Lung (tissue), 17 donors: ENCODE measurements at places on chromosomes 5 and 9.
A peak's percentile ranks its signal among the peaks of the same experiment; 100 is the strongest.

- H3K27ac ChIP-seq: no peak overlapping the region
- no peak overlapping the region for H3K4me3 ChIP-seq
- no peaks in the 10 kb centered on the region for H3K36me3 ChIP-seq
- peaks cover 49% of the 10 kb centered on the region for H3K4me1 ChIP-seq
- DNase-seq: no peak
- no peaks in the 10 kb centered on the region for H3K27me3 ChIP-seq
Observed at GRCh38 chr9:8855046-8855445, 1055.5 kb upstream of the DMAC1 start.

DNA sequence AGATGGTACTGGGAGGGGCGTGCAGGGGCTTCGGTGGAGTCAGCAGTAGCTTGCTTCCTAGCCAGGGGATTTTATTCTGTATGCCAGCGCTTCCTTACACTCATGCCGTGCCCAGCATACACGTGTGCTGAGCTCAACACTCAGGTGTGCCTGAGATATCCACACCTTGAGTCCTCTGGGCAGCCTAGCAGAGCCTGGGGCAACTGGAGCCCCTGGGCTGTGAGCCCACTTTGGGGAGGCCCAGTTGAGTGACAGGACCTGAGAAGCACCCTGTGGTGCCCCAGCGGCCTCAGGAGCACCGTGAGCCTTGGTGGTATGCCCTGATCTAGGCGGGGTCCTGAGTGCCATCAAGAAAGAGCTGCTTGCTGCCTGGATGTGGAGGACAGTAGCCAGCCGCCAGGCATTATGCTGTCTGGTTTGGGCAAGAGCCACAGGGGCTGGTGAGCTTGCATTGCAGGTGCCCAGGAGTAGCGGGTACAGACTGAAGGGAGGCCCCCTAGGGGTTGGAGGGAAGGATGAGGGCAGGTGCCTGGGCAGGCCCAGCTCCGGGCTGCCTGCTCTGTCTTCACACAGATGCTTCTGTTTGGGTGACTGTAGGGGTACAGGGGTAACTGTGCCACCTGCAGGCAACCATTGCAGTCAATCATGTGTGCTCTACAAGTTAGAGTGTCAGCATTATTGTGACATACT is 42.9 kb downstream of the BNIP1 start:
- H3K4me1 ChIP-seq: no peaks in the 10 kb centered on the region
- DNase-seq: no peak
- no peaks in the 10 kb centered on the region for H3K36me3 ChIP-seq
- no peak overlapping the region for H3K4me3 ChIP-seq
- H3K27me3 ChIP-seq: peaks cover 2% of the 10 kb centered on the region
- no peak overlapping the region for H3K27ac ChIP-seq

GRCh38 chr9:91192381-91193086 is 169.2 kb downstream of the AUH start:
- H3K27ac ChIP-seq: peak overlapping the region; percentile 100
- peak; percentile 64 for DNase-seq
- H3K36me3 ChIP-seq: no peaks in the 10 kb centered on the region
- peaks cover 23% of the 10 kb centered on the region for H3K4me1 ChIP-seq

DNA sequence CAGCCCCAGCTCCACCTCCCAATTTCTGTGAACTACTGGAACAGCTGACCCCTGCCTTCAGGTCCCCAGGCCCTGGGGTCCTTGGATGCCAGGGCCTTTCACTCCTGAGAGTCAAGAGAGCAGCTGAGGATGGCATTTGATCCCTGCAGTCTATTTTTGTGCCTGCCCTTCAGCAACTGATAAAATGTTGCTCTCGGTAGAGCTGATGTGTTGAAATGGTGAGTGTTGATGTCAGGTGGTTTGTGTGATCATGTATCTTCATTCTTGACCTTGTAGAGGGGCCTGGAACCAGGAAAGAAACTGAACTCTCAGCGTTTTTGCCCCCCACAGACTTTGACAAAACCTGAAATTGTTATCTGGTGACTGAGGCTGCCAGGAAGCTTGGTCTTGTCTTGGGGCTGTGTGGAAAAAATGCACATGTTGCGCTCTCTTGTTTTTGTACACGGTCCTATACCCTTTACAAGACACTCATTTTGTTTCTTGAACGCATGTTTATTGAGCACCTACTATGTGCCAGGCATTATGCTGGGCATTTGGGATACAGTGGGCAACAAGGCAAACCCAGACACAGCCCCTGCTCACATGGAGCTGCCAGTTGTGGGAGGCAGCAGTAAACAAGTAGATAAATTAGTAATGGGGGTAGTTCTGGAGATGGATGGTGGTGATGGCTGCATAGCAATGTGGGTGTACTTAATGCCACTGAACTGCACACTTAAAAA is 78.3 kb downstream of the PPARGC1B start:
- no peaks in the 10 kb centered on the region for H3K36me3 ChIP-seq
- H3K27ac ChIP-seq: no peak overlapping the region
- no peaks in the 10 kb centered on the region for H3K27me3 ChIP-seq
- DNase-seq: no peak
- H3K4me3 ChIP-seq: no peak overlapping the region
- H3K4me1 ChIP-seq: peaks cover 22% of the 10 kb centered on the region

- H3K36me3 ChIP-seq: no peaks in the 10 kb centered on the region
- H3K27ac ChIP-seq: no peak within 1 kb of the TSS
- H3K4me3 ChIP-seq: peak within 1 kb of the TSS; percentile 42
- H3K27me3 ChIP-seq: no peaks in the 10 kb centered on the region
- DNase-seq: peak; percentile 41
Observed at GRCh38 chr9:214648-215493, at the start of gene DOCK8. Gene DOCK8 (plus strand): TSS chr9:214865. CDS start chr9:214977, 112 bp downstream.

- H3K27ac ChIP-seq: no peak overlapping the region
- H3K4me3 ChIP-seq: no peak overlapping the region
- no peaks in the 10 kb centered on the region for H3K36me3 ChIP-seq
Observed at GRCh38 chr9:121393318-121393717, 23.3 kb upstream of the STOM start.

DNA sequence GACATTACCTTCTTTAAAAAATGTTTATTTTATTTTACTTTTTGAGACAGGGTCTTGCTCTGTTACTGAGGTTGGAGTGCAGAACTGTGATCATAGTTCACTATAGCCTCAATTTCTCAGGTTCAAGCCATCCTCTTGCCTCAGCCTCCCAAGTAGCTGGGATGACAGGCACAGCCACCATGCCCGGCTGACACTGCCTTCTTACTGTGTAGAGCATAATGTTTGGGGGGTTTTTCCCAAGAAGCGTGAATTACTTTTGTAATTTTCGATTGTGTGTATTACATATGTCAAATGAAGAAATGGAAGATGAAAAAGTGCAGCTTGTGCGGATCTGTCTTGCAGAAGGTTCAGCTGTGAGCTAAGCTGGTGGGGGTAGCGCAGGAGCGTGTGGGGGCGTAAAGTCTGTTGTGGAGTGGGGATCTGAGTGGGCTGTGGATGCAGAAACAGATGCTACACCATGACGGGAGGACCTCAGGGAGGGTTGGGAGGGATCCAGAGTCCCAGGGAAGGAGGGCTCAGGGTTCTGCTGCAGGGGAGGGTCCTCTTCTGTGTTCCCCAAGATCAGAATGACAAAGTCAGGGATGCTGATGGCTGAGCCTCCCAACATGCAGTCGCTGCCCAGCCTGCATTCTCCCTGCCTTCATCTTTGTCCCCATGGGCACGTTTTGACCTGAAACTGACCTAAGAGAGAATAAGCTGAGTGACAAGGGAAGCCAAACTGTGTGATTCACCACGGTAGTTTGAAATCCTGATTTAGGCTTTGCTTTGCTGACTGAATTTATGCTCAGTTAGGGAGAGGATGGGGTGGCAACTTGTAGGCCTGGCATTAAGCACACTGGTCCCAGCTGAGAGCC is 6.8 kb upstream of the ANKRD33B start:
- no peaks in the 10 kb centered on the region for H3K36me3 ChIP-seq
- peaks cover 44% of the 10 kb centered on the region for H3K27me3 ChIP-seq
- no peak for DNase-seq
- no peak overlapping the region for H3K27ac ChIP-seq
- H3K4me1 ChIP-seq: peaks cover 2% of the 10 kb centered on the region

DNA sequence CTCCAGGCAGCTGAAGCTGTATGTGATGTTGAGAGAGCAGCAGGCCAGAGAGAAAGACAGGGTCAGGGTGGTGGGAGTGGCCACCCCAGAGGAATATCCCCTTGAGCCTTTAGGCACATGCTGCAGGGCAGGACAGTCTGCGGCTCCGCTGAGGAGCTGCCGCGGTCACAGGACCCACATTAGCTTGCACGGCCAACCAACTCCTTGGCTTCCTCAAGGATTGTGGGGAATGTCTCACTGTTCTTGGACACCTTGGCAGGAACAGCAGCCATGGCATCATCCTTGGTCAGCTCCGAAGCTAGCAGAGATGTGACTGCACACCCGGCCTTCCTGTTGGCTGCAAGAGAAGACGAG is 27.8 kb downstream of the PCDHGC5 start:
- peak overlapping the region; percentile 59 for H3K27ac ChIP-seq
- DNase-seq: no peak
- no peak overlapping the region for H3K4me3 ChIP-seq
- peaks cover 6% of the 10 kb centered on the region for H3K36me3 ChIP-seq

DNA sequence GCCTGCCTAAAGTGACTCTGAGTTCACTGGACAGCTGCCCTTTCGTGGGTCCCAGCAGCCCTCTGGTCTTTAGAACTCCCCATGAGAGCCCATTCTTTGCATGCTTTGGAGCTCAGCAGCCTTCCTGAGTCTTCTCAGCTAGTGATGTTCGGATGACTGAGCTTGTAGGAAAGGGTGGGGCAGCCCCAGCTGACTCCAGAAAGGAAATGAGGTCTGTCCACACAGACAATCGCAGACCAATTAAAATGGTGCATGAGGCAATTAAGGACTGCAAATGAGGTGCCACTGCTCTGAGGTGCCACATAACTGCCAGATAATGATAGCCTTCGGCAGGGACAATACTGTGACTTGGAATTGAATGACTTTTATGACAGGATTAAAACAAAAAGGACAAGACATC is 25.4 kb upstream of the TOMM5 start:
- no peaks in the 10 kb centered on the region for H3K36me3 ChIP-seq
- H3K27ac ChIP-seq: no peak overlapping the region
- DNase-seq: no peak
- no peak overlapping the region for H3K4me3 ChIP-seq
- H3K4me1 ChIP-seq: no peaks in the 10 kb centered on the region

DNA sequence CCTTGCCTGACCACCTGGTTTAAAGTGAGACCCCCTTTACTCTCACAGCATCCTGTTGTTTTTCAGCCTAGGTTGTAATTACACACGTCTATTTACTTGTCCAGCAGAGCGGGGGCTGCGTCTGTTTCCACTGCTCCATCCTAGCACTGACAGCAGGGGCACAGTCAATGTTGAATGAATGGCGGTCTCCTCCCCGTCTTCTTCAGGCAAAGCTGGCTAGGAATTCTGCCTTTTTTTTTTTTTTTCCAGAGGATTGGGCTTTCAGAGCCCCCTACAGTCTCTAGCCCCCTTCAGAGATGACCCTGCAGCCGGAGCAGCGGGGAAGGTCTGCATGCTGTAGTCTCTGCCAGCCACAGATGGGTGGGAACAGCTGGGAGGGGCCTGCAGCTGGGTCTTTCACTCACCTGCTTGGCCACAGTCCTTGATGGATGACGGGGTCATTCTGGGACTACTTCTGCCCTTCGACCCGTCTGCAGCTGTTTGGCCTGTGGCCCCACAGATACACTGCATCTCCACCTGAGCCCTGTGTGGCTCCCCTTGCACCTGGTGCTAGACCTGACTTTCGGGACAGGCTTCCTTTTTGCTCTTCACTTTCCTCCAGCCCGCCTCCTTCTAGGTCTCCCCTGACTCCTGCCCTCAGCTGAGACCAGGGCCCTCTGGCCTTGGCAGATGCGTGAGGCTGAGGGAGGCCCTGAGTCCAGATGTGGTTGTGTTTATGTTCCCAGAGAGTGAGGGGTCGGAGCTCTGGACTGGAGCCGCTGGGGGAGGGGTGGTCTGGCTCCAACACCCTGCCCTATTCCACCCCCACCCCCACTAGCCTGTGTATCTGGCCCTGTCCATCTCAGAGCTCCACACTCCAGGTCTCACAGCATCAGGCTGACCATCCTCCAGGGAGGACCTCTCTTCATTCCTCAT is 8.0 kb downstream of the PITX1 start:
- no peaks in the 10 kb centered on the region for H3K36me3 ChIP-seq
- peaks cover 65% of the 10 kb centered on the region for H3K27me3 ChIP-seq

DNA sequence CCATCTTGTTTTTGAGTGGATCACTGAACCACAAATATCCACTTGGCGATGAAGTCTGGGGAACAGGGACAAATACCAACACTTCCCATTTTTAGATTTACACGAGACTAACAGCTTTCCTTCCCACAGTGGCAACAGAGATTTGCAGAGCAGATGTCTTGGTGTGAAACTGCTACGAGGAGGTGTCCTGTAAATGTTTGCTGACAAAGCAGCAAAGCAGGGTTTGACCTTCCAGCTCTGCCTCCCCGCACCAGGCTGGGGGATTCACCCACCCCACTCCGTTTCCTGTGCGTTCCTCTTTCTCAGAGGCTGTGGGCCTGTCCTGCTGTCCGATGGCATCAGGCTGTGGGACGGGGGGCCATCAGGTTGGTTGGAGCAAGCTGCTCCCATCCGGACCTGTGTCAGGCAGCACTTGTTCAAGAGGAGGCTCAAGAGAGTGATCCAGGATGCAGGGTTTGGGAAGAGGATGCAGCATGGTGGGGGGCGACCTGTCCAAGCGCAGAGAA is 693 bp upstream of the RGS3 start:
- H3K4me1 ChIP-seq: peaks cover 3% of the 10 kb centered on the region
- DNase-seq: peak; percentile 20
- no peak overlapping the region for H3K27ac ChIP-seq
- H3K4me3 ChIP-seq: no peak overlapping the region
- H3K36me3 ChIP-seq: no peaks in the 10 kb centered on the region

DNA sequence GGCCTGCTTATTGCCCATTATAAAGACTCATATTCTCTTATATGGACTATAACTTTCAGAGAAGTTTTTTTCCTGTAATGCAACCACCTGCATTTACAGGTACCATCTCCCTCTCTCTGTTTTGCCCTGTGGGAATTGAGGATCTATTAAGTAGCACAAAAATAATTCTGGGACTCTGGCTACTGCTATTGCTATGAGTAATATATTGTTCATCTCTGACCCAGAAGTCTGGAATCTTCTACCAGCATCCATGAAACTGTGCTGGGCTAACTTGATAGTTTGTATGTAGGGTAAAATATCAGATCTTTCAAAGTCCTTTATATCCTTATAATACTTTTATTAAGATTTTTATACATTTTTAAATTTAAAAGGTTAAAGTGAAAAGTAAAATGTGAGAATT is 607.2 kb downstream of the EFNA5 start:
- no peak overlapping the region for H3K4me3 ChIP-seq
- no peaks in the 10 kb centered on the region for H3K27me3 ChIP-seq
- H3K27ac ChIP-seq: no peak overlapping the region
- DNase-seq: no peak

GRCh38 chr5:96001262-96001661 is 39.6 kb upstream of the ELL2 start:
- H3K27ac ChIP-seq: no peak overlapping the region
- no peaks in the 10 kb centered on the region for H3K4me1 ChIP-seq
- H3K4me3 ChIP-seq: no peak overlapping the region
- no peaks in the 10 kb centered on the region for H3K27me3 ChIP-seq

DNA sequence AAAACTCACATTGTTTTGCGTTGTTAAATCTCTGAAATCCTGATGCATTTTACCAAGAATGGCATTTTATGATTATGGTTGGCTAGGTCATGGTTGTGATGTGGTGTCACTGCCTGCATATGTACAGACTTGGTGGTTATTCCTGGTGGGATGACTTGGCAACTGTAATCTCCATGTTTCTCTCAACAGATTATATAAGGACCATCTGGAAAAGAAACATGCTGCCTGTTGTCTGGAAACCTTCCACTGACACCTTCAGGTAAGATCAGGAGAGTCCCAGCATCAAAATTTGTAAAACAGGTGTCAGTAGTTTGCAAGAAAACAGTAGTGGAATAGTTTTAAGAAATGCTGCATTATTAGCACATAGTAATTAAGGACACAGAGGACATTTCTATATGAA is 3.0 kb upstream of the ACER2 start:
- H3K36me3 ChIP-seq: no peaks in the 10 kb centered on the region
- H3K4me1 ChIP-seq: no peaks in the 10 kb centered on the region
- no peaks in the 10 kb centered on the region for H3K27me3 ChIP-seq
- H3K27ac ChIP-seq: no peak overlapping the region
